ENCODE measurements at places on chromosomes 16 and 17.

DNA sequence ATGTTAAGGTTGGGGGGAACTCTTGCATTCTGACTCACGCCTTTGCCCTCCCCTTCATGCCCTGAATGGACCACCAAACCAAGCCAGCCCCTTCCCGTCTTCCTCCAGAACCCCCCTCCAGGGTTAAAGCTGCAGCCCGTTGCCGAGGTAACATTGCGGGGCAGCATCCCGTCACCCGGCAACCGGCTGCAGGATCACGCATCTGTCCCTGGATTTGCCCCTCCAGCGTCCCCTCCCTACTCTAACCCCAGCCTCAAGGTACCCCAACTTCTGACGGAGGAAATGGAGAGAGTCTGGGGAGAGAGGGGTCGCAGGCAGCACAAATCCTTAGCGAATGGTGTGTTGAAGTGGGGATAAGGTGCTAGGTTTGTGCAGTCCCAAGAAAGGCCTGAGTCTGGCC is 563 bp upstream of the NLGN2 start:
- DNase-seq: no peak

DNA sequence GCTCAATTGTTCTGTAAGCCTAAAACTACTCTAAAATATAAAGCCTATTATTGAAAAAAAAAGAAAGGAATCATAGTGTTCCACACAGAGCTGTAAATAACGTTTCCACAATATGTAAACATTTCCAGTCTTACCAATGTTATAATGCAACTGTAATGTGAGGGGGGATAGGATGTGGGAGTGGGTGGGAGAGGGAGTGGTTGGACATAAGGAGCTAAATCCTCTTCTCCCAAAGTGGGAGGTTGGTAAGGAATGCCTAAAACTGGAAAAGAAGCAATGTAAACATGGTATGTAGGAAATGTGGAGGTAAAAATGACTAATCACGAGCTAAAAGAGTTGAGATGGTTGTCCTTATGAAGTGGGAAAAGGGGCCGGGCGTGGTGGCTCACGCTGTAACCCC is 17.6 kb upstream of the SBK1 start:
- DNase-seq: no peak

- DNase-seq: no peak
Measured at GRCh38 chr17:29078183-29079045, 35.5 kb downstream of the PIPOX start.

DNA sequence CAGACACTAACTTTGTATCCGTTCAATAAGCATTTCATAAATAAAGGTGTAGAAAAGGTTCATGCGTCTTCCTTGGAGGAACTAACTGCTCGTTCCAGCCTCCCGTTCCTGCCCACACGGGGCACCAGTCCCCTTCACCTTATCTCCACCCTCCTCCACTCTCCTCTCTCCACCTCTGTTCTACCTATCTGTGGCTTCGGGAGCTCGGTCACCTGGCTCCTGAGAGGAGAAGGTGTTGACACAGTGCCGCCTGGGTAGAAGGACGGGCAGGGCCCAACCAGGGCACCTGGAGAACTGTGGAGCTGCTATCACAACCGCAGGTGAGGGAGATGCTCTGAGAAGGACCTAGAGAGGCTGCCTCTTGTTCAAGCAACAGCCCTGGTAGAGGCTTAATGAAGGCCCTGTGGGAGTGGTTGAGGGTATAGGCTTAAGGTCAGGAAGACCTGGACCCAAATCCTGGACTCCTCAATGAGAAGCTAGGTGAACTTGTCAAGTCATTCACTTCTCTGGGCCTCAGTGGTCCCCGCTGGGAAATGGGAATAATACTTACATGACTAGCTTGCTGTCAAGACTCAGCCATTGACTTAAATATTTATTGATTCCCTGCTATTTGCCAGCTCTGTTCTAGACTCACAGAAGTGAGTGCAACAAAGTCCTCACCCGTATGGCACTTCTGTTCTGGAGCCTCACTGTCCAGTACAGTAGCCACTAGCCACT is 9.6 kb upstream of the MINK1 start:
- no peak for DNase-seq

- no peak for DNase-seq
Measured at GRCh38 chr16:60748366-60748765, 1287.9 kb downstream of the CDH8 start.

DNA sequence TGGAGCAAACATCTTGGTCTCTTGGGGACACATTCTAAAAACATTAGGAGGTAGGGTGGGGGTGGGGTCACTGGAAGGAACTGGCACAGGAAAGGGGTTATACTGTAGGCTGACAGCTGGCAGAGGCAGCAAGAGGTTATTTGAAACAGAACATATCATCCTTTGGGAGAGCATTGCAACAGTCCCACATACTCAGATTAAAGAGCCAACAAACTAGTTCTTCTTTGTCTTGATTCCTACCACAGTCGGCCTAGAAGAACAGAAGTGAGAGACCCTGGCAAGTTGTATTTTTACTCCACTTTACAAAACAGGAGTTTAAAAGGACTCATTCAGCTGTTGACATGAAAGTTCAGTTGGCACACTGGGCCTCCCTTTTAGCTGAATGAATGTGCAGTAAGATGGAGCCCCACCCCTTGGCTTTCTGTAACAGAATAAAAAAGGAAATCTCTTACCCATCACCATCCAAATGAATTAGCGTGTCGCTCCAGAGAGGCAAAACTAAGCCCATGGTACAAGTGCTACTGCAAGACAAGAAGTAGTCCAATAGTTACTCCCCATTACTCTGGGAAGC is 54.6 kb upstream of the CORO6 start:
- no peak for DNase-seq

DNA sequence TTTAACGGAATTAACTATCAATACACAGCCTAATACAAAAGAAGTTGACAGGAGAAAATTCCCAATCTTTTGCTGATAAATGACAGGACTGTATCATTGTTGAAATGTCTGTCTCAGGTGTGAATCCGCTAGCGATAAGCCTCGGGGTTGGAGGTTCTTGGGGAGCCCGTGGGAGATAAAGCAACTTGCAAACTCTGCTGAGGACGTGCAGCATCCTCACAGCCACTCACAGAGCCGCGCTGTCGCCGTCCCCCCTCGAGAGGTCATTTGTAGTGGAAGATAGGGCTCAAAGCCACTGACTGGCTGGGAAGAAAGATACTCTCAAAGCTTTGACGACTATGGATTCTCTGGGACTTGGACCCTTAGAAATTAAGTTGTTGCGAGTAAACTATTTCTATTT is 17.0 kb downstream of the MAP1LC3B start:
- DNase-seq: no peak

Data from progenitor cell of endocrine pancreas (in vitro differentiated cells).